Cardiac septum (tissue), 1 donor: ENCODE measurements at places on chromosomes 11 and 22.
A peak's percentile ranks its signal among the peaks of the same experiment; 100 is the strongest.

DNA sequence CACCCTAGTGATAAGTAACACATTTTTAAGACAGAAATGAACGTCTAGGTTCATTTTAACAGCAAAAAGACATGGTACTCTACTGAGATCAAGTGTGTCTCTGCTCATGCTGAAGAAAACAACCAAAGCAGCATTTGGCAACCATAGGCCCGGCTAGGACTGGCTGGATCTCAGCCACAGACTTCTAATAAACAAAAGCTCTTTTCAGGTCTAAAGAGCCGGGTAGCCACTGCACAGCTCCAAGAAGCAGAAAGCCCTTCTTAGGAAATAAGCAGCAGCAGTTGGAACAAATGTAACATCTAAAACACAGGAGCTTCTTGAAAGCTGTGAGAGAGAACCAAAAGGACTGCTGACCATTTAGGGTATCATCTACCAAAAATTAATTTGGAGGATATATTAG, 37.6 kb downstream of the PITPNB start:
- DNase-seq = no peak

- DNase-seq = no peak
Observed at GRCh38 chr22:37563153-37564081, 3.1 kb downstream of the CDC42EP1 start.

DNA sequence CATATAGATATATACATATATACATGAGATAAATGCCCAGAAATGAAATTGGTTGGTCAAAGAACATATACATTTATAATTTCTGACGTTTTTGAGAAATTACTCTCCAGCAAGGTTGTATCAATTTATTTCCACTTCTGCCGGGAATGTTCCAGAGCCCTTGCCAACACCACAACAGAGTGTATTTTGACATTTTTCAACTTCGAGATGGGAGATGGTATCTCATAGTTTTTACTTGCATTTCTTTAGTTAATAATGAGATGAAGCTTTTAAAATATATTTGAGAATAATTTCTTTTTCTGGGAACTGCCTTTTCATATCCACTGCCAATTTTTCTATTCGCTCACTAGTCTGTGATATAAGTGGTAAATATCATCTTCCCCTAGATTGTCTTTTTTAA, 19.3 kb upstream of the CLMP start:
- no peak for DNase-seq

- DNase-seq = no peak
Observed at GRCh38 chr11:58564231-58564630, 11.4 kb downstream of the LPXN start.

DNA sequence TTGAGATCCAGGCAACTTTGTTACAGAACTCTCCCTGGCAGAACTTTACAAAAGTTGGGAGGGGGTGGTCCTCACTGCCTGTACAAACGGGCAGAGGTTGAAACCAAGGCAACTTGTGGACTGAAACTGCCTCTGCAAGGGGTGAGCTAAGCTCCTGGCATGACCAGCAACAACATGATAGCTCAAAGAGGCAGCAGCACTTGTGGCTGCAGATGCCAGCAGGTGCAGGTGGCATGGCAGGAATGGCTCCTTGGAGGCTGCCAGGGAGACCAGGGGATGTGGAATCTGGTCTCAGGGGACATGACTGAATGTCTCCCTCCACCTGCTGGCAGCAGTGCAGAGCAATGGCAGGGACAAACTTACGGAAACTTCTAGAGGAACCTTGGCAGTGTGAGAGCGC, 38.8 kb upstream of the PHF21A start:
- no peak for DNase-seq

DNA sequence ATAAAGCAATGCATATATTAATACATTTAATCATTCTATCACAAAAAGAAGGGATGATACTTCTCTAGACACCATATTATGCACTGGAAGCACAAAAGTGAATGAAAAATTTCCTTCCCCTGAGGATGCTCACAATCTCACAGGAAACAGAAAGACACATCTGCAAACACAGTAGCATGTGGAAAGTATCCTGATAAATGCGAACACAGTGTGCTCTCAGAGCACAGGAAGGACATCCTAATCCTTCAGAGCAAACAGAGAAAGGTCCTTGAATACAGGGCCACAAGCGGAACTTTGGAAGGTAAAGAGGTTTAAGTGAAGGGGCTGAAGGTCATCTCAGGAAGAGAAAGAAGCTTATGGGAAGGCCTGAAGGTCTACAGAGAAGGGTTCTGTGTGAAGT, 524.6 kb upstream of the LRRC4C start:
- DNase-seq = no peak

GRCh38 chr22:44801476-44801875, 49.1 kb downstream of the ARHGAP8 start:
- DNase-seq = no peak

GRCh38 chr22:44102856-44103255, 77.9 kb upstream of the PARVG start:
- DNase-seq = no peak

DNA sequence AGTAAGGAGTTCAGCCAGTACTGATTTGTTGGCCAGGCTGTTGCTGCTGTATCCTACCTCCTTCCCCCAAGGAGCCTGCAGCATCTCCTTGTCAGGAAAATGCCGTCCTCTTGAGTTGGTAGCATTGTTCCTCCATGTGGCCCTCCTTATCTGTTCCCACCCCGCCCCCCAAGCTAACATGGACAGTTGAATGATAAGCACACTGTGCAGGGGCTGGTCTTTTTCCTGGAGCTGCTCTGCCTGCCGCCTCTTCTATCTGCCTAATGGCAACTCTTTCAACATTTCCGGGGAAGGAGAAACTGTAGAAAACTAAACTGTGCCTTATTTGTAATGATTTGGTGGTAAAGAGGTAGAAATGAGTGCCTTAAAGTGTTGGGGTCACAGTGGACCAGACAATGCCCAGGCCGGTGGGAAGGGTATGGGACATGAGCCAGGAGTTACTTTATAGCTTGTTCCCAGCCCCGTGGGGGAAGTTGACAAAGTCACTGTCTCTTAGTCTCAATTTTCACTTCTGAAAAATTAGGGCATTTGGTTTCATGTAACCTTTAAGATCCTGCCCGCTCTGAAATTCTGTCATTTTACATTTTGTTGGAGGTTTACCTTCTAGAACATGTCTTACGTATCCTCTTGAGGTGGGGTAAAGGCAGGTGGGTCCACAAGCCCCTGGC, 4.5 kb downstream of the FAM118A start:
- DNase-seq = no peak

DNA sequence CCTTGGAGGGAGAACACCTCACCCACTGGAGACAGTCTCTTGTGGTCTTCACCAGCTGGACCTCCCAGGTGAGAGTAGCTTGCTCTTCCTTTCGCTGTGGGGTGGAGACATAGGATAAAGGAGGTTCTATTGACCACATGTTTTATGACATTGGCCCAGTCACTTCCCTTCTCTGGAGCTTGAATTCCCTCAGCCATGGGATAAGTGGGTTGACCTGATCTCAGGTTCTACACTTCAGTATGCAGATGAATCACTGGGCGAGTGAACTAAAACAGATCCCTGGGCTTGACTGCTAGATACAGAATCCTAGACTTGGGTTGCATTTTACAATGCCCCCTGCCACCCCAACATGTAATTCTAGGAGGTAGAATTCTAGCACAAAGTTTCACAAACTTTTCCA, 54.8 kb upstream of the PRSS23 start:
- DNase-seq = no peak

GRCh38 chr11:129023968-129024676, 81.5 kb upstream of the TP53AIP1 start:
- DNase-seq = no peak

DNA sequence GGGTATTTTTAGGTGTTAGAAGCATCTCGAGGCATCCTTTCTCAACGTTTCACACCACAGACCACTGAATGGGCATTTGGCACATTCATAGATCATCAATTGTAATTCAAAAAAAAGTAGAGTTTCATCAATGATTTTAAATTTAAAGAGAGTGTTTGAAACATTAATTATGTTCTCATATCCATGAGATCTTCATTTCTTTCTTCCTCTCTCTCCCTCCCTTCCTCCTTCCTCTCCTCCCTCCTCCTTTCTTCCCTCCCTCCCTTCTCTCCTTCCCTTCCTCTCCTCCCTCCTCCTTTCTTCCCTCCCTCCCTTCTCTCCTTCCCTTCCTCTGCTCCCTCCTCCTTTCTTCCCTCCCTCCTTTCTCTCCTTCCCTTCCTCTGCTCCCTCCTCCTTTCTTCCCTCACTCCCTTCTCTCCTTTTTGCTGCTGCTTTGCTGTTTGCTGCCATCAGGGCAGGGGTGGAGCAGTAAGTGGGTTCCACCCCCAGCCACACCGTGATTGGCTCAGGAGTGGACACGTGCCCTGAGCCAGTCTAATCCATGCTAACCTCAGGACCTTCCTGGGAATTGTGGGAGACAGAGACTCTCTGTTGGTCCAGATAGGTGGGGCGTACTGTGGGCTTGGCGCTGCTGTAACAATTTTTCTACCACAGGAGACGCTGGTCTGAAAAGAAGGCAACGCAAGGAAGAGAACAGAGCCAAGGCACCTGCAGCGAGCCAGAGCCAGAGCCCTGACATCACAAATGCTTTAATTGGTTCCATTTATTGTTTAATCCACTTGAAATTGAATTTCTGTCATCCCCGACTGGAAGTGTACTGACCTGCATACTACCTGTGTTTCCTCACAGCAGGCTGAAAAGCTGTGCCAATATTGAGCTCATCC, 33.7 kb upstream of the APOBEC3A start:
- DNase-seq = peak; percentile 92

DNA sequence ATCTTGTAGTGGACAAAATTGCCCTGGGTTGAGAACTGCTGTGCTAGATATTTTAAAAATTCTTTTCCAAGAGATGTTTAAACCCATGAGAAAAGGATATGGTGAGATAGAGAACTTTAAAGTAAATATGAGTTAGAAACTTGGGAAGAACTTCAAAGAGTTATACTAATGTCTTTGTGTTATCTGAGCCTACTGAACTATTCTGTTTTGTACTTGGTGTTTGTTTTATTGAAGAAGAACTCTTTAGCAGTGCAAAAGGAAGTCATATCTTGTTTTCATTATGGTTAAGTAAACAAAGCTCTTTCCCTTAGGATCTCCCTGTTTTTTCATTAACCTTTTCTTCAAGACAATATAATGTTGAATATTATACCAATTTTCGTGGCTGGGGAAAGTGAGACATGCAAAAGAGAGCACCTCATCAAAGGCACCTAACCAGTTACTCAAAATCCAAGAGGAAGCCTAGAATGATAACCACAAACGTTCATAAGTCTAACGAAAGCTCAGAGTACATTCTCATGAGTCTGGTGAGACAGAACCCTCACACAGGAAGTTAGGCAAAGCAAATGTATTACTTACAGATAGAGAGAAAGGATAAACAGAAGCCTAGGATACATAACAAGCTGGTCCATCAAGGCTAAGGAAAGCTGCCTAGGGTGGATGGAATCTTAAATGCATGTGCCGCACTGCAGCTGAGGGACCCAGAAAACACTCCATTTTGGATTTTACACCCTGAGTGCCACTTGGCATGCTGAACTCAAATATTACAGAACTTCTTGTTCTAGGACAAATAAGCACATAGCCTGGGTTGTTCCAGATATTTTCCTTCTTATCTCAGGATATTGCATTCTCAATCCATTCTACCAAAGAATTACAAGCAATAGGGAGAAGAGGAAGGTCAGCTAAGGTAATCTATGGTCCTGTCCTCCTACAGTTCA, 112.5 kb upstream of the ANO3 start:
- DNase-seq = no peak

DNA sequence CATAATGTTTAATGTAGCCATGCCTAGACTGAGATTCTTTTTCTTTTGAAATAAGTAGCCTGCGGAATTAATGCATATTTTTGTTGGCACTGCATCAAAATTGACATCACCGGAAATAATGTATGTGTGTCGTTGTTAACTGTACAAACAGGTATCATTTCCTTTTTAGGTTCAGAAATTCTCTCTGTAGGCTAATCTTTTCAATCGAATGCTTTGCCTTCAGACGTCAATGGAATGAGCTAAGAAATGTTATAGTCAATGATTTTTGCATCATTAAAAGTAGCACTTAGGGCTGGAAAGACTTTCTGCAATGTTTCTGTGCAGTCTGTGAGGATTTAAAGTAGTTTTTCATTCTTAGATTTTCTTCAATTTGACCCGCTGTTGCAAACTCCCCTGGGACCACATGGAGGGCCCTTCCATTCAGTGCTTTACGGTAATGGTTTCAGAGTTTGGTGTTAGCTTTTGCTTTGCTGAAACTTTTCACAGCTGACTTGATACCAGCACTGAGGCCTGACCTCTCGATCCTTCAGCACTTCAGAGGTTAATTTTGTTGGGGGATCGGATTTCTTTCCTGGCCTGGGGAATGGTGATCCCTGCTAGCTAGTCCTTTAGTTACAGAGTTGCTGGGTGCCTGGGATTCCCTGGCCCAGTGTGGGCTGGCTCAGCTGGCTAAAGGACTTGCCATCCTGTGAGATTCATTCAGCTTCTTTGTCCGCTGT, 137.8 kb downstream of the DBX1 start:
- DNase-seq = peak; percentile 51

GRCh38 chr11:36192425-36193289, 96.6 kb downstream of the COMMD9 start:
- no peak for DNase-seq

GRCh38 chr11:118434553-118435289, 1.6 kb upstream of the KMT2A start:
- no peak for DNase-seq

DNA sequence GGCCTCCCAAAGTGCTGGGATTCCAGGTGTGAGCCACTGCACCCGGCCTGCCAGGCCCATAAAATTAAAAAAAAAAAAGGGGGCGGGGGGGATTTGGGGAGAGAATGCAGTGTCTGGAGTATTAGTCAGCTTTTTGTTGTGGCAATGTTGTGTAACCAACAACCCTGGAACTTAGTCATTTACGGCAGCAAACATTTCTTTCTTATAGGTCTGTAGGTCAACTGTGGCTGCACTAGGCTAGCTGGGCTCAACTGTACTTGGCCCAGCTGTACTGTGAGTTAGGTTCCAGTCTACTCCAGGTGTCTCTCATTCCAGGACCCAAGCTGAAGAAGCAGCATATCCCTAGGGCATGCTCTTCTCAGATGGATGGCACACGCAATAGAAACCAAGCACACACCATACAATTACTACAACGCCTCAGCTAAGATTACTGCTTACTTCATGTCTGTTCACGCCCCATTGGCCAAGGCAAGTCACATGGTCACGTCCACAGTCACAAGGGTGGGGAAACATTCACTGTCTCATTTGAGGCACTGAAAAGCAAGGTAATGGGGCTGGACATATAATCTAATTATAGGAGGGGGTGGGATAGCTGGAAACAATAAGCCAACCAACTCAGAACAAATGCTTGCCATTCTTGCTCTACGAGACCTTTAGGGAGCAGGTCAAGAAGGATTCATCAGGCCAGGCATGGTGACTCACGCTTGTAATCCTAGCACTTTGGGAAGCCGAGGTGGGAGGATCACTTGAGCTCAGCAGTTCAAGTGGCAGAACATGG, 10.4 kb upstream of the SPINDOC start:
- no peak for DNase-seq
